ENCODE measurements at places on chromosomes 12 and 14.

DNA sequence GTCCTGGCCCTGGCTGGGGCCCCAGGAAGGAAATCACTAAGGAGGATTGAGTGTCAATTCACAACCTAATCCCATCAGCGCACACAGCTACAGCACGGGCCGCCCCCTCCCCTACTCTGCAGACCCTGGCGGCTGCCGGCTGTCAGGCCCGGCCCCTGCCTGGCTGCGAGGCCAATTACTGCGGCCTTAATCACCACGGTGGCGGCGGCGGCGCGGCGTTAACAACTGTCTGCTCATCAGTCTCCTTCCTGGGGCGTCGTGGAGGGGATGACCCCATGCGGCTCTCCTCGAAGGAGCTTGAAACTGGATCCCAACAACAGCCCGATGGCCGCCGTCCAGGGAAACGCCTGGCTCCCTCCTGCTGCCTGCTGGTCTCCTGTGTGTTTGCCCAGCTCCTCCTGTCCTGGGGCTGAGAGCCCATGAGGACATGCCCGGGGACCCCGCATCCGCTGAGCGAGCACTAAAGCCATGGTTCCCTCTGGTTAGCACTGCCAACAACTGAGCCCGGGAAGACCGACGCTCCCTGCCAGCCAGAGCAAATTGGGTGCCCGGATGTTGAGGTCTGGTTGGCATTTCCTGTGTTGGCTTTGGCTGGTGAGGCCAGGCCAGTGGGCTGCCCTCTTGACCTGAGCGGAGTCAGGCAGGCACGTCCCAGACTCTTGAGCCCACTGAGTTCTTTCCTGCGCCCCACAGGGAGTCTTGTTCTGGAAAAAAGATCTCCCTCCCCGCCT is 21.8 kb upstream of the EIF2B2 start:
- no peak for DNase-seq

- no peak for DNase-seq
These were observed 1008.4 kb downstream of the SLC6A15 start for GRCh38 chr12:83904175-83904574.

DNA sequence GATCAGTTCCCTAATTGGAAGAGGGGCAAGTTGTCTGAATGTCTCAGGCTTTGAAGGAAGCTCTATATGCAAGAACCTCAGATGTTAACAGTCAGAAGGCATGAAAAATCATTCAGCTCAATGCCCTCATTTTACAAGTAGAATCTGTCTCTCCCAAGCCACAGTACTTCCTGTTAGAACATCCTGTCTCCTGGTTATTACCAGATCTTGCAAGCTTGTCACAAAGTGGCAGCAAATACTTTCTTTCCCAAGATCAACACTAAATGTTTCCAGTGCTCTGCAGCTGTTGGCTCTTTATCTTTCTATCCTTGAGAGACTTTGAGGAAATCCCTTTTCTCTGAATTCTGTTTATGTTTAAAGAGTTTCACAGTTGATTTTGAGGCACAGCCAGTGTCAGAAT is 235.5 kb downstream of the AKAP6 start:
- DNase-seq = no peak

DNA sequence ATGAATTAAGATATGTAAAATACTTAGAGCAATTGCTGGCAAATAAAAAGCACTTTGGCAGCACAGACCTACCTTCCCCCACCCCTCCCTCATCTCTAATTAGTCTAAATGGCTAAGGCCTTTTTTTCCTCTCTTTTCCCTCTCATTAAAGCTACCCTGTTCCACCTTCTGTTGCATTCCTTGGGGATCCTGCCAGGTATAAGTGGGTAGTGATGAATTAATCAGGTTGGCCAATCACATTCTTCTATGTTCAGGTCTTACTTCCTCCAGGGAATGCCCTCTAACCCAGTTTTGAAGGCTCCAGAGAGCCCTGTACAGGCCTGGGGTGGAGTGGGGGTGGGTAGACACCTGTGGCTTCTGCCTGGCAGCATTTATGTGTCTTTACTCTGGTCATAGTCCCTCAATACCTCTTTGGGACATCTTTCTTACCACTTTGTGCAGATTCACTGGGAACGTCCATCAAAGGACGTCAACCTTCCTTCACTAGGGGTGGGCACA is 28.4 kb downstream of the HSPB8 start:
- DNase-seq = no peak

DNA sequence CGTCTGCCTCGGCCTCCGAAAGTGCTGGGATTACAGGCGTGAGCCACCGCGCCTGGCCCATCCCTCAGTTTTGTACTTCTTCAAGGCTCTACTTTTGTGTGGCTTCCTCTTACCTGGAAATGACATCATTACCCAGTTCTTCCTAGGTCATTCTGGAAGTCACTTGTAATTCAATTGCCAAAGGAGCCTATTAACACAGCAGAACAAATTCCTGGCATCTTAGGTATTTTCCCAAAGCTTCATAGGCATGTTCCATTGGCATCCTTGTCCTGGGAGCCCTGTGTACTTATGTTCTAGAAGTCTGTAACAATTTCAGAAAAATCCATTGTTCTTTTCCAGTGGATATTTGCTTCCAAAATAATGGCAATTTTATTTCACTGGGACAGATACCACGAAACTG is 60.6 kb downstream of the DAAM1 start:
- DNase-seq = no peak

GRCh38 chr12:48780381-48781025 is 8.4 kb downstream of the ADCY6 start:
- DNase-seq = no peak

Data from activated CD4-positive, alpha-beta T cell treated with anti-CD3 and anti-CD28 coated beads for 1 hour (primary cell).